ENCODE measurements at places on chromosomes 3 and 15.

- DNase-seq: peak; percentile 16
Measured at GRCh38 chr3:67031986-67032385, 33.9 kb downstream of the KBTBD8 start.

- no peak for DNase-seq
Measured at GRCh38 chr15:50137893-50138292, 18.9 kb upstream of the ATP8B4 start.

- no peak for DNase-seq
Measured at GRCh38 chr3:52528586-52529375, 4.9 kb downstream of the NT5DC2 start.

DNA sequence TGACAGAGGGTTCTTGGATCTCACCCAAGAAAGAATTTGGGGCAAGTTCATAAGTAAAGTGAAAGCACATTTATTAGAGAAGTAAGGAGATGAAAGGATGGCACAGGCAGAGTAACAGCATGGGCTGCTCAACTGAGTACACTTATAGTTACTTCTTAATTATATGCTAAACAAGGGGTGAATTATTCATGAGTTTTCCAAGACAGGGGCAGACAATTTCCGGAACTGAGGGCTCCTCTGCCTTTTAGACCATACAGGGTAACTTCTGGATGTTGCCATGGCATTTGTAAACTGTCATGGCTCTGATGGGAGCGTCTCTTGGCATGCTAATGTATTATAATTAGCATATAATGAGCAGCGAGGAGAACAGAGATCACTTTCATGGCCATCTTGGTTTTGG, 221.2 kb upstream of the STT3B start:
- DNase-seq: no peak

- DNase-seq: no peak
Measured at GRCh38 chr3:54283470-54283869, 161.1 kb downstream of the CACNA2D3 start.

Data from NCI-H1105 treated with DMSO at 0.1 percent for 48 hours (cell line).